ENCODE measurements at places on chromosomes 16 and 17.

DNA sequence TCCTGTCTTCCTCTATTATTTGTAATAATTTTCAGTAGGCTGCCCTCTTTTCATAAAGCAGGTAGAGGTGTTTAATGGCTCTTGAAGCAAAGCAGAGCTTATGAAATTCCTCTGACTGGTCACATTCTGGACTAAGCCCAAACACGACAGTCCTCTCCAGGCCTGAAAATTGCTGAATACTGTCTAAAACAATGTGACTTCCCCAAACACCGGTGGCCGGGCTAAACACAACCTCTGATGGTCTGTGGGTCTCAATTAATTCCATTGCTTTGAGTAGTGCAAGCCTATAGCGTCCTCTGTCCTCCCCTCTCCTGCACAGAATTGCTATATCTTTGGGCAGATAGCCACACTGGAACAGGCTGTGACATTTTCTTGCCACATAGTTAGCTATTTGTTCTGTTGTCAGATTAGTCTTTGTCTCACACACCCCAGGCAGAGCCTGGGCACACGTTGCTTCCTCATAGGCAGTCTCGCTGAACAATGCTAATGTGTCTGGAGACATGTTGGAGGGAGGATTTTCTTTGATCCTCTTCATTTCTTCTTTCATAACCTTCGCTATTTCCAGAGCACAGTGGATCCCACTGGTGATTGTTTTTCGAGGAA lies 10.8 kb upstream of the SLFN12L start:
- no peak for DNase-seq

- no peak for DNase-seq
Measured at GRCh38 chr16:21727344-21727743, 63.6 kb downstream of the OTOA start.

DNA sequence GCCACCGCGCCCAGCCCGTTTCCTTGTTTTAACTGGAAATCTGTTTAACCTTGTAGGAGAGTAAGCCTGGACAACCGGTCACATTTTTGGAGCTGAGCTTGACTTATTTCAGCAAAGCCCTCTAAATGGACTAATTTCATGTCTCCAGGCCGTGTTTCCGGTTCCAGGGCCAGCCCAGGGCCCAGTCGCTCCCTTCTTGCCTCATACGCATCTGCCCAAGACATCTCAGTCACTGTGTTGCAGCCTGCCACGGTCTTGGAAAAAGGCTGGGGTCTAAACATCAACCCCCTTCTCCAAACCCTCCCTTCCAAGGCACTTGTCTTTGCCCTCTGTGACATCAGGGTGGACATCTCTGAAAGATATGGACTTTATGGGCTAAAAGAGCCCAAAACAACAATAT lies 18.9 kb downstream of the PLEKHG4 start:
- no peak for DNase-seq

DNA sequence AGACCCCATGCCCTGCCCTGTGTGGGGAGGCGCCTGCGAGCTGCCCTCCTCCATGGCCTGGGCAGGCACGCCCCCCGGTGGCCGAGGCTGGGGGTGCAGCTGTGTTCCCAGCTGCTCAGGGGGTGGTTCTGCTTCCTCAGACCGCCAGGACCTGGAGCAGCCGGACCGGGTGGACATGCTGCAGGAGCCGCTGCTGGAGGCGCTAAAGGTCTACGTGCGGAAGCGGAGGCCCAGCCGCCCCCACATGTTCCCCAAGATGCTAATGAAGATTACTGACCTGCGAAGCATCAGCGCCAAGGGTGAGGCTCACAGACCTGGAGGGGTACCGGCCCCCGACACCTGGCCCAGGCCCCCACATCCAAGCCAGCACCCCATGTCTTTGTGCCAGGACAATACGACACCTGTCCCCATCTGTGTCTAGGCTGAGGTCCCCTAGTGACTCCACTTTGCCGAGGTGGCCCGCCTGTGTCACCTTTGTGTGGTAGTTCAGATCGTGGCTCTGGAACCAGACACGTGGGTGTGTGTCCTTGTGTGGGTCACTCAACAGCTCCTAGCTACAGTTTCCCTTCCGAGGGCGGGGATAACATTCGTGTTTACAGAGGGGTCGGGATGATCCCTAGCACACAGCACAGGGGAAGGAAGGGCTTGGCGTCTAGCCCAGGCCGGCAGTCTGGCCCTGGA lies 9.3 kb downstream of the GJD3 start:
- peak; percentile 65 for DNase-seq

DNA sequence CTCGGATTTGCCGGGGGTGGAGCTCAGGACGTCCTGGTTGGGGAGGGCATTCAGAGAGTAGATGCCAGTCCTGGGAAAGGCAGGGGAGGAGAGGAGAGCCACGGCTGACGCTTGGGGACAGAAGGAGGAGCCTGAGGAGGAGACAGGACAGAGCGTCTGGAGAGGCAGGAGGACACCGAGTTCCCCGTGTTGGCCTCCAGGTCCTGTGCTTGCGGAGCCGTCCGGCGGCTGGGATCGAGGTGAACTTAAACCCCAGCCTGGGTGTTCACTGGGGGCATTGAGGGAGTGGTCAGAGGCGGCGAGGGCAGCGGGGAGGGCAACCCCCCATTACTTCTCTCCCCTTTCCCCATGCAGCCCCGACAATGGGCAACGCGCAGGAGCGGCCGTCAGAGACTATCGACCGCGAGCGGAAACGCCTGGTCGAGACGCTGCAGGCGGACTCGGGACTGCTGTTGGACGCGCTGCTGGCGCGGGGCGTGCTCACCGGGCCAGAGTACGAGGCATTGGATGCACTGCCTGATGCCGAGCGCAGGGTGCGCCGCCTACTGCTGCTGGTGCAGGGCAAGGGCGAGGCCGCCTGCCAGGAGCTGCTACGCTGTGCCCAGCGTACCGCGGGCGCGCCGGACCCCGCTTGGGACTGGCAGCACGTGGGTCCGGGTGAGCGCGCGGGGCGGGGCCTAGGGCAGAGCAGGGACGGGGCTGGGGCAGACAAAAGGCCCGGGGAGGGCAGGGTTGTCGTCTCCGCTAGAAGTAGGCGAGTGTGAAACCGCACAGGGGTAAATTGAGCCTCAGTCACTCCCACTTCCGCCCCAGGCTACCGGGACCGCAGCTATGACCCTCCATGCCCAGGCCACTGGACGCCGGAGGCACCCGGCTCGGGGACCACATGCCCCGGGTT lies 3.7 kb downstream of the NOL3 start:
- no peak for DNase-seq

DNA sequence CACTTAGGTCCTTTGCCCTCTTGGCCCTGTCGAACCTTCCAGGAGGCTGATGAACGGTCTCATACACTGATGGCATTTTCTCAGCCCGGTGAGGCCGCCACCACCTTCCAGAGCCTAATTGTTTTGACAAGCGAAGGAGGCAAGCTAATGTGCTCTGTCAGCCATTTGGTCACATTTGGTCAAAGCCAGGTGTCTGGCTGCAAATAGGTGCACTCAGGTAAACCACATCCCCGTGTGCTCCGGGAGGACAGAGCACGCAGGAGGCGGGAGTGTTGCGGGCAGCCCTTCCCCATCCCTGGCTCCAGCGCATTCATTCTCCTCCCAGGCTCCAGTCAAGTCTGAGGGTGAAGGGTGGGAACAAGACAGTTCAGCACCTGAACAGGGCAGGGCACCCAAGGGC lies 240.1 kb downstream of the MSI2 start:
- no peak for DNase-seq

- DNase-seq, result no peak
Measured at GRCh38 chr16:26198221-26198620, 506.5 kb downstream of the HS3ST4 start.

DNA sequence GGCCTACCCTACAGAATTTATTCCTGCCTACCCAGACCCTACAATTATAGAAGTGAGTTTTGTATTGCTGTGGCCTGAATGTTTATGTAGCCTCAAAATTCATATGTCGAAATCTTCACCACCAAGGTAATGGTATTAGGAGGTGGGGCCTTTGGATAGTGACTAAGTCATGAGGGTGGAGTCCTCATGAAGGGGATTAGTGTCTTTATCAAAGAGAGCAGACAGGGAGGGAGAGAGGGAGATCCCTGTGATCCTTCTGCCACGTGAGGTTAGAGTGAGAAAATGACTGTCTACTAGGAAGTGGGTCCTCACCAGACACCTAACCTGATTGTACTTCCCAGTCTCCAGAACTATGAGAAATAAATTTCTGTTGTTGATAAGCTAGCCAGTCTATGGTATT lies 981 bp upstream of the DUXB start:
- no peak for DNase-seq

DNA sequence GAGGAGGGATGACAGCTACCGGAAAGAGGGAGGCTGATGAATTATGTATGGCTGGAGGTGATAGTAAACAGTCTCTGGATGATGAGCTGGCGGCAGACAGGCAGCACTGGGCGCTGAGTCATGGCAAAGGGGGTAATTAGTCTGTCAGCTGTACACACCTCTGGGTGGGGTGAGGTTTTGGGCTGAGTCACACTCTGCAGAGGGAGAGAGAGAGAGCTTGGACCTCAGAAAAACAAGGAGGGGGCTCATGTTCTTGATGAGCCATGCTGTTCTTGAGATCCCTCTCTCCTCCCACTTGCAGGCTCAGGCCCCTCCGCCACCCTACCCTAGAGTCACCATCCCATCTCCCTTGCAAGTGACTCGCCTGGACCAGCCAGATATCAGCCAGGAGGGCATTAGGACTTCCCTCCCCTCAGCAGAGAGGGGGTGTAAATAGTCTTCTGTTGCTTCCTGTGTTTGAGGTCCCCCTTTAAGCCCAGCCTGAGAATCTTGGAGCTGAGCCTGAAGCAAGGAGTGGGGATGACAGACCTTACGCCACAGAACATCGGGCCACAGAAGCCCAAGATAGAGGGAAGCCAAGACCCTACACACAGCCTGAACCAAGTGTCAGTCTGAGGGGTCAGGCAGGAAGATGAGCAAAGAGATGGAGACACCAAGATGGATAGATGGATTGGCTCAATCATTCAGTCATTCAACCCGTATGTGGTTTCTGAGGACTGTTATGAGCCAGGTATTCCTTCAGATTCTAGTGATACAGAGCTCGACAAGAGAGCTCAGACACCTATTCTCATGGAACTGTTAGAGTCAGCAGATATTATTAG lies 383.2 kb upstream of the CCL2 start:
- DNase-seq, result no peak

DNA sequence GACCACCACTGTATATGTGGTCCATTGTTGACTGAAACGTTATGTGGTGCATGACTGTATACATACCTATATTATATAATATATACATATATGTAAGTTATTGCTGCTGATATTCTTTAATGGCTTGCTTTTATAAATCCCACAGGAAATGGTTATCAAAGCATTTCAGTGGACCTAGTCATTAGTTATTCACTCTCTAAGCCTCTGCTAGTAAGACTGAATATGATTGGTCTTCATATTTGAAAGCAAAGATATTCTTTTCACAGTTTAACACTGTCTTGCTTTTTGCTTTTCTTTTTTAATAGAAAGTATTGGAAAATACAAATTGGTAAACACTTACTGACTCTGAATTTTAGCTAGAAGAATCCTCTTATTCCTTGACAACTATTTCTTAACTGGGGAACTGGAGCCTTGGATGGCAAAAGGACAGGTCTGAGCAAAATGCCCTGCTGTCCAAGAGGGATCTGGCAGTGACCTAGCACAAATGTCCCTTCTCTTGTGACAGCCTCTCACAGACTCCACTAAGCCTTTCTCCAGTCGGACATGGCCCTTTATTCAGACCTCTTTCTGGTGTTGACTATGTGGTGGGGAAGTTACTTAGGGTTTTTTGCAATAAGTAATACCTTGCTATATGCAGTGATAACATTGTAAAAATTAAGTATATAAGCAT lies 14.7 kb upstream of the MYH2 start:
- DNase-seq, result no peak

GRCh38 chr16:77499373-77500285 lies 64.8 kb upstream of the ADAMTS18 start:
- DNase-seq, result no peak

DNA sequence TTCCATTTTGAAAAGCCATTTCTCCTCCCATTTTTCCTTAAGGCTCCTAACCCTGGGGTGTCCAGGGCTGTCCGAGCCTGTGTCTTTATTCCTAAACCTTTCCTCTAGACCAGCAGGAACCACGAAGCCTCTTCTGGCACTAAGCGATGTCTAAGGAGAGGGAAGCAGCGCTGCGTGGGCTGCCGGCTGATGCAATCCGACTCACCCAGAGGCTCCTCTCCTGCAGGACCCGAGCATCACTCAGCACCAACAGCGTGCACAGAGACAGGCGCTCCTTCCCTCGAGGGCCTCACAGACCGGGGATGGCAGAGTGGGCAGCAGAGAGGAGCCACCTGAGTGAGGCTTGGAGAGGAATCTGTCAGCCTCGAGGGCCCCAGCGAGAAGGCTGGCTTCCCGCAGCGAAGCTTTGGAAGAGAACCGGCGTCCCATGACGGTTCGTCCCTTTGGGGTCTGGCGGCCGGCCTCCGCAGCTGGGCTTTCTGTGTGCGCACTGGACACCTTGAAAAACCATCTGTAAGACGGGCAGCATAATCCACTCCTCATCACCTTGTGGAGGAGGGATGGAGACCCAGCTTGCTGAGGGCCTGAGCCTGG lies 174.3 kb downstream of the FOXL1 start:
- no peak for DNase-seq

DNA sequence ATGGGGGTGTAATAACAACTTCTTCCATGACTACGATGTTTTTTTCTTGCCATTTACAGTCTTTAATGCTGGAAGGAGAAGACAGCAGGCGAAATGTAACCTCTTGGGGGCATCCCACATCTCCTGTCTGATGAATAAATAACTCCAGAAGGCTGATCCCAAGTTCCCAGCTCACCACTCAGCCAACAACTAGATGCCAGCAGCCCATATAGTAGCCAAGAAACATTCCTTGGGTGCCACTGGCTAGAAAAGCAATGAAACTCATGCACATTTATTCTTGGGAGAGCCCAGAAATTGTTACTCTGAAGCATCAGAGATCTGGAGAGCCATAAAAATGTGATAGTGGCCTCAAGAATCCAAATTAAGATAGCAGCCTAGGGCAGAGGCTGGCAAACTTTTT lies 22.7 kb upstream of the TMEM101 start:
- DNase-seq, result no peak

DNA sequence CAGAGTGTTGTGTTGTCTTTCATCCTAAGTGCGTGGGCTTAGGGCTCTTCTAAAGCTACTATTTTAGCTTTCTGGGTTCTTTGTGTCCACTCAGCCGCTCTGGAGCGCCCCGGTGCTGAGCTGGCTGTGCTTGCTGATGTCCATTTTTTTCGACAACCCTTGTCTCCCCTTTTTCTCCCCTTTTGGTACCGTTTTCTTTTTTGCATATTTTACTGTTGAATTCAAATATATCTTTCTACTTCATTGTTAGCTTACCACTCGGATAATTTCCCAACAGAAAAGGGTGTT lies 1.2 kb downstream of the SRRM2 start:
- DNase-seq, result no peak

DNA sequence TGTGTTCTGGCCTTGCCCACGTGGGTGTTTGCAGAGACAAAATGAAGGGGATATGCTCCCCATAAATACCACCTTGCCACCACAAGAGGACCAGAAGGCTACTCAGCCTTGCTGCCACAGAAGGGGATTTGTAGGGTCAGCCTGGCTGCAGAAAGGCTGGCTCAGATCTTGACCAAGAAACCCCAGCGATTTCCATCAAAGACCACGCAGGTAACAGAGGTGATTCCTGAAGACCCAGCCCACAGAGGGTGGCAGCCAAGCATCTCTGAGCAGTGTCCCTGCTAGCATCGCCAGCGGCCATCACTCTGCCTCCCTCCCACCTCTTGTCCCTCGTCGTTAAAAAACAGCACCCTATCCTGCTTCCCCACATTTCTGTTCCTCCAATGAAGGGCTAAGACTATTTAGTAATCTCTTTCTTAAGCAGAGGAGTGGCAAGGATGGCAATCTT lies 54.9 kb downstream of the BEAN1 start:
- no peak for DNase-seq

- no peak for DNase-seq
Measured at GRCh38 chr17:79937391-79938335, 98.0 kb downstream of the TBC1D16 start.
